Glutamatergic neuron (in vitro differentiated cells): ENCODE measurements at places on chromosomes 7 and 10. TPM values are rescaled to one million over a fixed set of nuclear protein-coding genes. Genes with fewer than 3 reads are reported as not detected.

DNA sequence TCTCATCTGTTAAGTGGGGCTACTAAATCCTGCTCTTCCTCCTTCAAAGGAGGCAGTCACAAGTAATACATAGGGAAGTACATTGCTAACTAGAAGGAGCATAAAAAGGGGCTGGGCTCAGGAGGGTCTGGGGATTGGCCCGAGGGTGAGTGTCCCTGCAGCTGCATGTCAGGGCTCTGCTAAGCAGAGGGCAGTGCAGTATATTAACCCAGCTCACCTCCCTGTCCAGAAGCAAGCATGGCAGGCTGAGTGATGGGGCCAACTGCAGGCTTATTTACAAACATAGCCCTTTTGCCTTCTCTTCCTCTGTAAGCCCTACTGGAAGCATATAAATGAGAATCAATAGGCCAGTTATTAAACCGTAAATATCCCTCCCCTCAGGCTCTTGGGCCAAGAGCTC lies 143.2 kb upstream of the PCBD1 start:
- H3K36me3 ChIP-seq, result peaks cover 5% of the 10 kb centered on the region
- H3K27ac ChIP-seq, result no peak overlapping the region
- DNase-seq, result no peak
- H3K27me3 ChIP-seq, result peaks cover 5% of the 10 kb centered on the region
- H3K4me1 ChIP-seq, result peaks cover 3% of the 10 kb centered on the region
- H3K4me3 ChIP-seq, result no peak overlapping the region

GRCh38 chr10:132992433-132993215 lies 50.3 kb upstream of the CFAP46 start:
- peaks cover 5% of the 10 kb centered on the region for H3K27me3 ChIP-seq
- DNase-seq, result no peak
- H3K4me3 ChIP-seq, result no peak overlapping the region
- H3K36me3 ChIP-seq, result no peaks in the 10 kb centered on the region

Gene CPEB3
- 8.0 TPM for total RNA-seq

DNA sequence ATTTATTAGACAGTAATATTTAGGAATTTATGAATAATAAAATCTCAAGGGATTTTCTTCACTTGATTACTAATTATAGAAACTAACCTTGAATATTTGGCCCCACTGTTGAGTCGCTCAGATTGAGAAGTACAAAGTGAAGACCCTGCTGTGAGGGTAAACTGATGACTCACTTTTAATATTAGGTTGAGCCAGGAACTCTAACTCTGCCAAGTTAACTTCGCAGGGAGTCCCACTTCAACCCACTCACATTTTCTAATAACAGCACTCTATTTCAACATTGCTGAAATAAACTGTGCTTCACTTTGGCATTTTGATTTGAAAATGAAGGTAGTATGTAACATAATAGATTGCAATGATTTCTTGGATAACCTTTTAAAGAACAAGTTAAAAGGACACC lies 200.7 kb downstream of the POLR1F start:
- H3K27me3 ChIP-seq, result no peaks in the 10 kb centered on the region
- no peaks in the 10 kb centered on the region for H3K36me3 ChIP-seq
- H3K4me1 ChIP-seq, result no peaks in the 10 kb centered on the region
- DNase-seq, result no peak

Gene SH3PXD2A
- total RNA-seq, result 16.7 TPM

DNA sequence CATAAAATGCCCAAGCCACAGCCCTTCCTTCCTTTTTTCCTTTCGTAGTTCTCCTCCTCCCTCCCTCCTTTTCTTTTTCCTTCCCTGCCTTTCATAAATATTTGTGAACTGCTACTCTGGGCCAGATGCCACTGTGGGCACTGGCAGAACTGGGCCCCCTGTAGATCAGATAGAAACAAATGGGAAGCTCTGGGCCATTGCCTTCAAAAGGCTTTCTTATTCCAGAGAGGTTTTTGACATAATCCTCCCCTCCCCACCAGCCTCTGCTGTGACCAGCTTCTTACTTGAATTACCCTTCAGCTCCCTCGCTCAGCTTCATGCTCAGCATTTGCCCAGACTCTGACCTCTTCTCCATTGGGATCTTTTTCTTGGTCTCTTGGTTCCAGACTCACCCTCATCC lies 886.8 kb downstream of the LRMDA start:
- H3K36me3 ChIP-seq, result no peaks in the 10 kb centered on the region
- no peak for DNase-seq
- no peak overlapping the region for H3K27ac ChIP-seq

GRCh38 chr7:945556-946255 lies 8.8 kb downstream of the ADAP1 start:
- H3K36me3 ChIP-seq, result peaks cover 12% of the 10 kb centered on the region
- no peaks in the 10 kb centered on the region for H3K4me1 ChIP-seq
- DNase-seq, result no peak
- H3K27me3 ChIP-seq, result peaks cover 8% of the 10 kb centered on the region
- no peak overlapping the region for H3K27ac ChIP-seq
- no peak overlapping the region for H3K4me3 ChIP-seq

DNA sequence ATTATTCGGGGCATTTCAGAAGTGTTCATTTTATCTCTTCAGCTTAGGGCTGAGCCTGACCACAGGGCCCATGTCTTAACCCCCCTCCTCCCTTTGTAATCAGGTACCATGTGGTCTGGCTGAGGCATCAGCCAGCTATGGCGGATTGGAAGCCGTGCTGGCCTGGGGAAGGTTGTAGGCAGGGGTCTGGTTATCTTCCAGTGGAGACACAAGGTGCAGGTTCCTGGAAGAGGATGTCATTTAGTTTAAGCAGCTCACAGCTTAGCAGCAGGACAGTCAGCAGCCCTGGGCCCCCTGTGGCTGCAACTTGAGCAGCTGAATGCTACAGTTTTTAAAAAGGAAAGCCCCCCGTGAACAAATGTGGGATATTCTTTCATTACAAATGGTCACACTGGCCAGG lies 22.1 kb downstream of the BAG3 start:
- no peak overlapping the region for H3K4me3 ChIP-seq
- H3K27me3 ChIP-seq, result peaks cover 12% of the 10 kb centered on the region
- no peak for DNase-seq
- H3K4me1 ChIP-seq, result peaks cover 17% of the 10 kb centered on the region

Gene ANKRD61
- not detected for total RNA-seq

DNA sequence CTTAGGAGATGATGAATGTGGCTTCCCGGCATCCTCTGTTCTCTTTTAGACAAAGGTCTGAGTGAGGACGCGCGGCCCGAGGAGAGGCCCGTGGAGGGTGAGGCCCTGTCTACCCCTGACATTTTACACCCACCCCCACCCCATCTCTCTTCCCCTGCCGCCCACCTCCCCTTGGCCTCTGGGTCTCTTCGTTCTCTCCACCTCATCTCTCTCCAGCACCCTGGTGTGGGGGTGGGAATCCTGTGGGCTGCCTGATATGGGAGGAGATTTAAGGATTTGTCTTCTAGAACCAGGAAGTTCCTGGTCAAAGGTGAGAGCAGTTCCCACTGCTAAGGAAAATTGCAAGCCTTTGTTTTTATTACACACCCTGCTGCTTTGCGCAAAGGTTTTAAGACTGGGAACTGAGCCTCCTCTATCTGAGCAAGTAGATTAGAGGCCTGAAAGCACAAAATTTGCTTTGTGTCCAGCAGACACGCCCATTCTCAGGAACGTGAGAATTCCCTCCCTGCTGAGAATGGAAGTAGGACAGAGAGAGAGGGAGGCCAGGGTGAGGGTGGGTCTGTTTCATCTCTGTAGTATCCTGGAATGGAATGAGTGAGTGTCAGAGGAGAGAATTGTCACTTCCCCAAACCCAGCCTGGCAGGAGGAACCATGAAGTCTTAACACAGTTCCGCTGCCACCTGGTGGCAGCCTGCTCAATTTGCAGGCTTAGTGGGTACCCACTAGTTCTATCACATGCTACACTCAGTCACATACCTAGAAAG lies 91.2 kb downstream of the GTF2IRD1 start:
- DNase-seq, result peak; percentile 51
- H3K27me3 ChIP-seq, result peaks cover 5% of the 10 kb centered on the region
- H3K36me3 ChIP-seq, result no peaks in the 10 kb centered on the region

DNA sequence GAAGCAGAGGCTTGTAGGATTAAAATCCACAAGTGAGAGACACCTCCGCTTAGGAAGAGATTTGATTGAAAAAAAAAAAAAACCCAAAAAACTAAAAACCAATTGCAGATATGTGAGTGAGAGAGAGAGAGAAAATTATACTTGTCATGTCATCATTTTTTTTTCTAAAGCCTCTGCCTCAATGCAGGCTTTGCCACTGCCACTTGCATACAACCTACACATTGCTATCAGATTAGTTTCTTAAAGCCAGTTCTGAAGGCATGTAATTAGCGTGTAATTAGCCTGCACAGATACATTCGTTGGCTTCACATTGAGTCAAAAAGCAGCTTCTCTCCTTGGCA lies 86.1 kb upstream of the MTPN start:
- H3K4me1 ChIP-seq, result peaks cover 11% of the 10 kb centered on the region
- peaks cover 4% of the 10 kb centered on the region for H3K36me3 ChIP-seq
- H3K4me3 ChIP-seq, result no peak overlapping the region
- DNase-seq, result no peak

- peaks cover 3% of the 10 kb centered on the region for H3K27me3 ChIP-seq
- H3K4me3 ChIP-seq, result peak overlapping the region; percentile 95
- no peaks in the 10 kb centered on the region for H3K4me1 ChIP-seq
Observed at GRCh38 chr7:144834641-144835144, 1.2 kb downstream of the TPK1 start.

GRCh38 chr10:112080231-112080630 lies 103.3 kb downstream of the GPAM start:
- H3K4me1 ChIP-seq, result no peaks in the 10 kb centered on the region
- H3K36me3 ChIP-seq, result no peaks in the 10 kb centered on the region
- no peak for DNase-seq
- H3K4me3 ChIP-seq, result no peak overlapping the region
- no peak overlapping the region for H3K27ac ChIP-seq
- no peaks in the 10 kb centered on the region for H3K27me3 ChIP-seq

- DNase-seq, result no peak
- H3K36me3 ChIP-seq, result no peaks in the 10 kb centered on the region
- no peak overlapping the region for H3K4me3 ChIP-seq
- H3K27me3 ChIP-seq, result no peaks in the 10 kb centered on the region
Observed at GRCh38 chr7:122543891-122544290, 155.0 kb downstream of the RNF133 start.

- H3K4me3 ChIP-seq, result no peak overlapping the region
- peaks cover 23% of the 10 kb centered on the region for H3K36me3 ChIP-seq
- H3K27me3 ChIP-seq, result peaks cover 8% of the 10 kb centered on the region
- no peak overlapping the region for H3K27ac ChIP-seq
- peak; percentile 10 for DNase-seq
- peaks cover 20% of the 10 kb centered on the region for H3K4me1 ChIP-seq
Observed at GRCh38 chr10:132671228-132672154, 114.5 kb downstream of the NKX6-2 start.

DNA sequence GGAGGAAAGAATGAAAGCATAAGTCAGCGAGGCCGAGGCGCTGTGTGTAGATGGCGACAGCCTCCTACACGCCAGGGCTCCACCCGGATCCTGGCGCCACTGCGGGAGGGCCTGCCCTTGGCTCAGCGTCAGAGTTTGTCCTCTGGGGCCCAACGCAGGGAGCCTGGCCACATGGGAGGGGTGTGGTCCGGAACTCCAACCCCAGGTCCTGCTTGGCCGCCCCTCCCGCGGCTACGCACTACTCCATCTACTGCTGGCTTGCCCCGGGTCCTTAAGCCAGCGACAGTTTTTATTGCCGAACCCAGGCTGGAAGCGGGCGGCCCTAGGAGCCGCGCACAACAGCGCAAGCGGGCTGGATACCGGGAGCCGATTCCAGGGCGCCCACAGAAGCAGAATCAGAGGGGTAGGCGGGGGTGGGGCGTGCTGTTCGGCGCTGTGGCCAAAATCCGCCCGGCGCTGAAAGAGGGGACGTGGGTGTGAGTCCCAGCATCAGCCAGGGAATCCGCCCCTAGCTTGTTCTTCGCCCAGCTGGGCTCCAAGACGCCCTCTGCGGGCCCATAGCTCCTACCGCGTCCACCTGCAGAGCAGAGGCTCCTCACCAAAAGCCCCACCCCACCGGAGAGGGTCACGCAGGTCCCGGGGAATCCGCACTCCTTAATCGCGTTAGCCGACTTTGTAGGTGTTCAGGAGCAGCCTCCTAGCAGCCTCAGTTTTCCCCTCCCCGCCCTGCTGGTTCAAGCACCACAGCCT lies 4.5 kb downstream of the KAZALD1 start:
- no peak overlapping the region for H3K27ac ChIP-seq
- H3K4me1 ChIP-seq, result peaks cover 3% of the 10 kb centered on the region
- H3K4me3 ChIP-seq, result peak overlapping the region; percentile 38
- DNase-seq, result peak; percentile 64
- peaks cover 14% of the 10 kb centered on the region for H3K27me3 ChIP-seq

DNA sequence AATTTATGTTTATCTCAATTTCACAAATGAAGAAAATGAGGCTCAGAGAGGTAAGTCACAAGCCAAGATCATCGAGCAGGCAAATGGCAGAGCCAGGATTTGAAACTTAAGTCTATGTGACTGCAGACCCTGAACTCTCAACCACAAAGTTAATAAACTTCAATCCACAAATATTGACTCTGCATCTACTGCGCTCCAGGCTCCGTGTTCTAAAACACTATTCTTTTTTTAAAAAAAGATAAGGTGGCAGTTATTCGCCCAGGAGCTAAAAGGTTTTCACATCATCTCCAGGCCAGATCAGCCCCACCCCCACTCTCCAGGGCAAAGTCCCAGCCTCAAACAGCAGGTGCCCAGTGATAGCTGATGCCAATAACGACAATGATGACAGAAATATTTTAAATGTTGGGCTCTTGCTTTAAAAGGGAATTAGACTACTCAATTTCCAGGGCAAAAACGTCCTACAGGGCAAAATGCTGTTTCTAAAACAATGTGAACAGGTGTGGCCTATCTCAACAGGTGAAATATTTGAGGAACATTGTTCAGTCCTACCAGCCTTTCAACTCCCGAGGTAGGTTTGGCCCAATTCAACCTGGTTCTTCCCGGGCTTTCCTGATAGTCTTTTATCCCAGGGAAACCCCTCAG lies 85.2 kb downstream of the SORBS1 start:
- no peak overlapping the region for H3K27ac ChIP-seq
- DNase-seq, result no peak
- no peak overlapping the region for H3K4me3 ChIP-seq
- no peaks in the 10 kb centered on the region for H3K36me3 ChIP-seq
- peaks cover 48% of the 10 kb centered on the region for H3K4me1 ChIP-seq

Gene CH25H
- 0.25 TPM for total RNA-seq

Gene STEAP1B
- total RNA-seq, result not detected

- peaks cover 3% of the 10 kb centered on the region for H3K27me3 ChIP-seq
- H3K4me3 ChIP-seq, result no peak overlapping the region
- no peaks in the 10 kb centered on the region for H3K36me3 ChIP-seq
- peaks cover 47% of the 10 kb centered on the region for H3K4me1 ChIP-seq
- DNase-seq, result no peak
- peak overlapping the region; percentile 59 for H3K27ac ChIP-seq
Observed at GRCh38 chr10:14558025-14558424, 216.7 kb downstream of the FAM107B start.

- DNase-seq, result no peak
- H3K4me1 ChIP-seq, result no peaks in the 10 kb centered on the region
- no peaks in the 10 kb centered on the region for H3K36me3 ChIP-seq
- no peak overlapping the region for H3K4me3 ChIP-seq
Observed at GRCh38 chr7:115499956-115500355, 530.6 kb downstream of the TFEC start.
